ENCODE measurements at places on chromosomes 1 and 21. TPM values are rescaled to one million over a fixed set of nuclear protein-coding genes. Genes with fewer than 3 reads are reported as not detected.

The PTPN7 gene
- 0.92 TPM for polyA plus RNA-seq

The ODR4 gene
- polyA plus RNA-seq: 20.7 TPM

- no peak for DNase-seq
Observed at GRCh38 chr21:26832546-26832945, 12.7 kb downstream of the ADAMTS1 start.

- no peak for DNase-seq
Observed at GRCh38 chr1:30754684-30755171, 2.8 kb downstream of the LAPTM5 start.

The CLDN19 gene
- polyA plus RNA-seq: 1.2 TPM

The PRKACB gene
- 27.1 TPM for polyA plus RNA-seq

The LRRC53 gene
- polyA plus RNA-seq: not detected

The OXCT2 gene
- 0.09 TPM for polyA plus RNA-seq

DNA sequence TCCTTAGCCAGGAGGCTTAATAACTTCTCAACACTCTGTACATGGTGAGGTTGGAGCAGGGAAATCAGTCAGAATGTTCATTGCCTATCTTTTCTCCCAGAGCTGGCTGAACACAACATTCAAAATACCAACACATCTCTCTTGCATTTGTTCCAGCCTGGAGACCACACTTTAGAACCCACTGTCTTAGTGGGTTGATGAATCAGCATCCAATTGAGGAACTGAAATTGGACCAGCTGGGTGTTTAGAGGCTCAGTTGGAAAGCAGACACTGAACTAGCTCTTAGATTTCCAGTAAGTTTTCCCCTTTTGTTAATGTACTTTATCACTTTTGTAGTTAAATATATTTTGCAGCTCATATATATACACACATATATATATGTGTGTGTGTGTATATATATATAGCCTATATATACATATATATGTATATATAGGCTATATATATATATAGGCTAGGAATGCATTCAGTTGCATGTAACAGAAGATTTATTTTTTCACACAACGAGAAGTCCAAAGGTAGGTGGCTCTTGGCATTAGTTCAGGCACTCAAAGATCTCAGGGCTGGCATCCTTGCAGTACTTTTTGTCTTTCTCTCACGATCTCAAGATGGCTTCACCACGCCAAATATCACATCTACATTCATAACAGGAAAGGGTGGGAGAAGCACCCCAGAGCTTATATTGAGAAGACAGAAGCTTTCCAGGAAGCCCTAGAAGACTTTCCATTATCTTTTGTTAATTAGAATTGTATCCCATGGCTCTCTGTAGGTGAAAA lies 35.0 kb upstream of the HUNK start:
- DNase-seq: no peak

GRCh38 chr1:24498589-24498988 lies 4.0 kb upstream of the RCAN3 start:
- no peak for DNase-seq

DNA sequence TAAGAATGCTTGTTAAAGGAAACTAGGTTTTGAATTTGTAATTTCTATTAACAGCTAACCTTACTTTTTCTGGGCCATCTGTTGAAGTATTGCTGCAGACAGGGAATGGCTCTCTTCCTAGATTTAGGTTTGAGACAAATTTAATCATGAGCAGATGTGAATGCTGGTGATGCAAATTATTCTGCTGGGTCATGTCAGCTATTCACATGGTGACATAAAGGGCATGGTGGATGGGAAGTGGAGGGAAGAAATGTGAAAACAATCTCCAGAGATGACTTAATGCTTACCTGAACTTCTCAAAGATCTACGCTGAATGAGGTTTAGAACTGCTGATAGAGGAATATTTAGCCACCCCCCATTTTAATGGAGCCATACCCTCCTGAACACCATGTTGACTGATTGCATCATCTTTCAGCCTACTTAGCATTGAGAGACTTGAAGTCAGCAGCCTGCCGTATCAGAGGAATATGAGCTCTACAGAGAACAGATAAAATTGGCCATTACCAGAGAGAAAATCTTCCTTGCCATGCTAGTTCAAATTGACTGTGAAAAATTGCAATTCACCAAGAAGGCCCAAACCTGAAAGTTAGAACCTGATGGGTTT lies 138.8 kb downstream of the HHAT start:
- no peak for DNase-seq

- no peak for DNase-seq
Observed at GRCh38 chr1:216937491-216937890, 214.3 kb upstream of the ESRRG start.

DNA sequence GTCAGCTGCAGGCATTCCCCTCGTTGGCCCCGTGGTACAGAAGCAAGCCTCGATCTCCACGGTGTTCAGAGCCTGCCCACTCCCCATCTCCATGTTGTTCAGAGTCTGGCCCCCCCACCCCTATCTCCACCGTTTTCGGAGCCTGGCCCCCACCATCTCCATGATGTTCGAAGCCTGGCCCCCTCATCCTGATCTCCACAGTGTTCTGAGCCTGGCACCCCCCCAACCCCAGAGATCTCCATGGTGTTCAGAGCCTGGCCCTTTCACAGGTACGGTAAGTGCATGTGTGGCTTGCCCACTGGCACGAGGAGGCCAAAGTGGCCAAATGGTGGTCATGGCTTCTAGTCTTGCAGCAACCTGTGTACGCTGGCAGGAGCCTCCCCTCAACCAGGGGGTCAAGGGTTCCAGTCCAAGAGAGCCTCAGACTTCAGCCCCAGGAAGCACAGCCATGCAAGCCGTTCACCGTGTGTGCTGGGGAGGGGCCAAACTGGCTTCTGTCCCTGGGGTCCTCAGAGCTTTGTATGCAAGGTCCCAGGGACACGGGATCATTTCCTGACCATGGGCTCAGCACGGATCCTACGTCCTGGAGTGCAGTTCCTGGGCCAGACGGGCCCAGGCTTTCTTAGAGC lies 13.3 kb upstream of the PCBP3 start:
- no peak for DNase-seq

DNA sequence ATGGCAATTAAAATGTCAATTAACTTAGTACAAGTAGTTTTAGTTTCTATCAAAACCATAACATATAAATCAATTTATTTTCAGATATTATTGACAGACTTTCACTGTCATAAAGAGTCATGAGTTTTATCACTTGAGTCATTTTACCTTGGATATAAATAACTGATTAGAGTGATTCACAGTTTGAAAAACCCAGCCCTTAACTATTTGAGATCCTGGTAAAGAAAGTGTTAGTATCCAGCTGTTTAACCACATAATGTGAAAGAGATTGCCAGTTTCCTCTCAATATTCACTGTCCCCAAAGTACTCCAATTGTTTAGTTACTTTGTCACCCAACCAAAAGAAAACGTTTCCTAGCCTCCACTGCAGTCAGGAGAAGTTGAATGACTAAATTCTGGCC lies 91.3 kb downstream of the UCHL5 start:
- no peak for DNase-seq

GRCh38 chr21:29557200-29557599 lies 258.5 kb downstream of the BACH1 start:
- no peak for DNase-seq

- no peak for DNase-seq
Observed at GRCh38 chr1:178101654-178102053, 7.8 kb downstream of the RASAL2 start.

GRCh38 chr1:188423073-188423472 lies 1594.3 kb downstream of the PLA2G4A start:
- DNase-seq: no peak

DNA sequence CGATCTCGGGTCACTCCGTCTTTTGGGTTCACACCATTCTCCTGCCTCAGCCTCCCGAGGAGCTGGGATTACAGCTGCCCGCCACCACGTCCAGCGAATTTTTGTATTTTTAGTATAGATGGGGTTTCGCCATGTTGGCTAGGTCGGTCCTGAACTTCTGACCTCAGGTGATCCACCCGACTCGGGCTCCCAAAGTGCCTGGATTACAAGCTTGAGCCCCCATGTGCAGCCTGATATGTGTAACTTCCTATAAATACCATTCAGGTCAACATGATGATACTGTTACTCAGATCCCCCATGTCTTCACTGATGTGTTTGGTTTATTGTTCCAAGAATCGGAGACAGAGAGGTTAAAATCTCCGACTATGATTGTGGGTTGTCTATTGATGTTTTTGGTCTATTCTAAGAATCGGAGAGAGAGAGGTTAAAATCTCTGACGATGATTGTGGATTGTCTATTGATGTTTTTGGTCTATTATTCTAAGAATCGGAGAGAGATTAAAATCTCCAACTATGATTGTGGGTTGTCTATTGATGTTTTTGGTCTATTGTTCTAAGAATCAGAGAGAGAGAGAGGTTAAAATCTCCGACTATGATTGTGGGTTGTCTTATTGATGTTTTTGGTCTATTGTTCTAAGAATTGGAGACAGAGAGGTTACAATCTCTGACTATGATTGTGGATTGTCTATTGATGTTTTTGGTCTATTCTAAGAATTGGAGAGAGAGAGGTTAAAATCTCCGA lies 17.0 kb downstream of the C1orf159 start:
- DNase-seq: no peak

The OR10X1 gene
- polyA plus RNA-seq: not detected

GRCh38 chr1:110060034-110060661 lies 10.3 kb downstream of the ALX3 start:
- no peak for DNase-seq

GRCh38 chr1:237149857-237150256 lies 107.9 kb downstream of the RYR2 start:
- no peak for DNase-seq

GRCh38 chr21:17343055-17343454 lies 169.8 kb upstream of the CXADR start:
- DNase-seq: peak; percentile 2

DNA sequence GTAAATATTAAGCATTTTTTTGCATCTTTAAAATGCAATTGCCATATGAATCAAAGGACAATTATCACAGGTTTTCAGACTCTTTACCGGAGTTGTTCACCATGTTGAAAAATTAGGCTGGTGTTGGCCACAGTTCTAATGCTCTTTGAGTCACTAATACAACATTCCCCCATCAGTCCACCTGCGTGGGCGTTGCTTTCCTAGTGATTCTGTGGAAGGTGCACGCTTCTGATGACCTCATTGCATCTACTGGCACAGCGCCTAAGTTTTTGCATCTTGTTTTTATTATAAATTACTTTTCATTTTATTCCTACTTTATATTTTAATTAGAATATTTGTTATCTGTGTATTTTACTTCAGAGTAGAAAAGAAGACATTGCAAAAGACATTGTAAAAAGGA lies 4.7 kb upstream of the F5 start:
- no peak for DNase-seq

GRCh38 chr1:2534687-2535441 lies 4.8 kb upstream of the HES5 start:
- DNase-seq: no peak

GRCh38 chr1:110515041-110515440 lies 3.9 kb downstream of the KCNA10 start:
- no peak for DNase-seq

GRCh38 chr21:21165063-21165645 lies 166.9 kb downstream of the NCAM2 start:
- DNase-seq: no peak

The KLF17 gene
- not detected for polyA plus RNA-seq

GRCh38 chr1:115239426-115239825 lies 98.6 kb downstream of the NGF start:
- no peak for DNase-seq

DNA sequence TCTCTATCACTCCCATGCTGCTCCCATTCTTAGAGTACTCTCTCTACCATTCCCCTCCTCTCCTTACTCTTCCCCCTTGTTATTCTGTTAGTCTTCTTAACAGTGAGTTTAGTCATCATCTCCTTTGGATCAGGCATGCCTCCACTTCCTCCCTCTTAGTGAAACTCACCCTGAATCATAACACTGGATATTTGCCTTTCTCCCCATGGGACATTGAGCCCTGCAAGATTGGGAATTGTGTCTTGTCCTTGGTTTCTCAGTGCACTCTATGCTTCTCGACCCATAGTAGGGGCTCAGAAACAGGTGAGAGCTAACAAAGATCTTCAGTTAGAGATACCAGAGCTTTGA lies 68.3 kb upstream of the GCLM start:
- no peak for DNase-seq

GRCh38 chr1:107963008-107963407 lies 2.0 kb downstream of the VAV3 start:
- no peak for DNase-seq

GRCh38 chr1:8155528-8156186 lies 129.5 kb upstream of the ERRFI1 start:
- DNase-seq: no peak

- no peak for DNase-seq
Observed at GRCh38 chr1:100851726-100852125, 42.9 kb downstream of the EXTL2 start.

DNA sequence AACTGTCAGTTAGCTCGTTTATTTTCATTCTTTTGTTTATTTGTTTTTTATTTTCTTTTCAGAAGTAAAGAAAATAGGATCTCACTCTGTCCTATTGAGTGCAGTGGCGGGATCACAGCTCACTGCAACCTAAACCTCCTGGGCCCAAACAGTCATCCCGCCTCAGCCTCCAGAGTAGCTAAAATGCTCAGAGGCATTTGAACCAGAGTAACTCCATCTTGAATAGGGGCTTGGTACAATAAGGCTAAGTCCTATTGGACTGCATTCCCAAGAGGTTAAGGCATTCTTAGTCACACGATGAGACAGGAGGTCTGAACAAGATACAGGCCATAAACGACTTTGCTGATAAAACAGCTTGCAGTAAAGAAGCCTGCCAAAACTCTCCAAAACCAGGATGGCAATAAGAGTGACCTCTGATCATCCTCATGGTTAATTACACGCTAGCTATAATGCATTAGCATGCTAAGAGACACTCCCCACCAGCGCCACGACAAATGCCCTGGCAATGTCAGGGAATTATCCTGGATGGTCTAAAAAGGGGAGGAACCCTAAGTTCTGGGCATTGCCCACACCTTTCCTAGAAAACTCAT lies 13.1 kb upstream of the COP1 start:
- DNase-seq: no peak

DNA sequence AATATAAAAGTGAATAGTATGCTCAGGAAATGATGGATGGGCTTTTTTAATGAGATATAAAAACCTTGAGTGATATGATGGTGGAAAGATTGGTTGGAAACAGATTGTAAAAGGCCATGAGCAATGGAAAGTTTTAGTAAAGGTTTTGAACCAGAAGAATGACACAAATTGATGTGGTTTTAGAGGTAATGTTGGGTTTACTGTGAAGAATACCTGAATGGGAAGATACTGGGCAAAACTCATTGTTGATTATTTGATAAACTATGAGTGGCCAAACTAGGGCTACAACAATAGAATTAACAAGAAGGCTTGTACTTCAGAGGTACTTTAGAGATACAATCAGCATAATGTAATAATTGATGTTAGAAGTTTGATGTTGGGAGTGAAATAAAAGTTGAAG lies 108.5 kb downstream of the PTGS2 start:
- DNase-seq: no peak

DNA sequence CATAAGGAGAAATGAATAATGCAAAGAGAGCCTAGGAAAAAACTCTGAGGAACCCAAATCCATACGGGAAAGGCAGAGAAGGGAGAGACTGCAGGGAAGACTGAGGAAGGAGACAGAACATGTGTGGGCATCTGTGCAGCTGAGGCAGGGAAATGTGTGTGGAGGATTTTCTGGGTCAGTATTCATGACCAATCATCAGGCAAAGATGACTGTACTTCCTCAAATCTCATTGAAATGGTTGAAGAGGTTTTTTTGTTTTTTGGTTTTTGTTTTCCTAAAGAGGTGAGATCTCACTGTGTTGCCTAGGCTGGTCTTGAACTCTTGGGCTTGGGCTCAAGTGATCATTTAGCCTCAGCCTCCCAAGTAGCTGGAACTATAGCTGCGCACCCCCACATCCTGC lies 15.7 kb downstream of the DIP2A start:
- DNase-seq: no peak

The GJA9 gene
- 0.31 TPM for polyA plus RNA-seq
